Placental epithelial cell (primary cell): ENCODE measurements at places on chromosomes 13 and 19. TPM values are rescaled to one million over a fixed set of nuclear protein-coding genes. Genes with fewer than 3 reads are reported as not detected.

The SPRY2 gene
- total RNA-seq = 3.5 and 5.1 TPM in 2 replicates

The LILRA1 gene
- total RNA-seq = under 0.01 TPM in 1 of 2 replicates, not detected in the other

The CGB1 gene
- total RNA-seq = not detected in 2 replicates

The FOSB gene
- total RNA-seq = 32.8 and 86.4 TPM in 2 replicates

The GNG7 gene
- total RNA-seq = 0.11 and 0.39 TPM in 2 replicates

The TMEM238 gene
- 0.39 and 3.7 TPM in 2 replicates for total RNA-seq

The C1QTNF9B gene
- total RNA-seq = not detected in 2 replicates

The KLK11 gene
- total RNA-seq = not detected in 2 replicates

The IGLON5 gene
- not detected in 2 replicates for total RNA-seq

The IFNL1 gene
- not detected in 2 replicates for total RNA-seq

The ZNF730 gene
- 2.9 and 5.1 TPM in 2 replicates for total RNA-seq

The RAB20 gene
- 12.6 and 13.0 TPM in 2 replicates for total RNA-seq

The LATS2 gene
- 23.6 and 38.7 TPM in 2 replicates for total RNA-seq

The SUGP2 gene
- 23.9 and 25.7 TPM in 2 replicates for total RNA-seq

The PLVAP gene
- total RNA-seq = not detected in 2 replicates

The ISYNA1 gene
- total RNA-seq = 13.7 and 23.2 TPM in 2 replicates

The ABCC4 gene
- total RNA-seq = 0.22 and 0.79 TPM in 2 replicates

The TMEM221 gene
- not detected in 2 replicates for total RNA-seq

The DMKN gene
- 19.2 and 24.3 TPM in 2 replicates for total RNA-seq

The TNNT1 gene
- total RNA-seq = 28.4 and 80.9 TPM in 2 replicates

The PCDH20 gene
- 0.79 TPM in 1 of 2 replicates, not detected in the other for total RNA-seq

The ZNF99 gene
- total RNA-seq = 0.11 and 0.39 TPM in 2 replicates

The ZNF418 gene
- total RNA-seq = 5.5 and 11.4 TPM in 2 replicates

The RAVER1 gene
- 9.8 and 19.5 TPM in 2 replicates for total RNA-seq

The IL4I1 gene
- 0.43 TPM in 1 of 2 replicates, not detected in the other for total RNA-seq

The FAM216B gene
- not detected in 2 replicates for total RNA-seq

The KLK14 gene
- total RNA-seq = not detected in 2 replicates

The LPAR2 gene
- 21.4 and 23.2 TPM in 2 replicates for total RNA-seq

The OR7D2 gene
- 0.39 TPM in 1 of 2 replicates, not detected in the other for total RNA-seq

The DNAAF3 gene
- total RNA-seq = 0.76 TPM in 1 of 2 replicates, not detected in the other

The NCAN gene
- total RNA-seq = under 0.01 TPM in 1 of 2 replicates, not detected in the other

The FUT2 gene
- under 0.01 TPM in 1 of 2 replicates, not detected in the other for total RNA-seq

The PLK5 gene
- not detected in 2 replicates for total RNA-seq
